Epithelial cell of umbilical artery (primary cell): ENCODE measurements at places on chromosomes 7 and 10. TPM values are rescaled to one million over a fixed set of nuclear protein-coding genes. Genes with fewer than 3 reads are reported as not detected.

The SH2D4B gene
- under 0.01 and 0.30 TPM in 2 replicates for total RNA-seq

The ENO4 gene
- total RNA-seq = not detected in 2 replicates

The BICC1 gene
- total RNA-seq = 1.1 and 1.3 TPM in 2 replicates

The MAGI2 gene
- 0.97 and 2.1 TPM in 2 replicates for total RNA-seq

The PRSS37 gene
- not detected in 2 replicates for total RNA-seq

The RBP4 gene
- not detected in 2 replicates for total RNA-seq
